ENCODE measurements at places on chromosomes 4 and X.

- DNase-seq, result no peak
Observed at GRCh38 chr4:98204236-98204553, 57.0 kb upstream of the RAP1GDS1 start.

- DNase-seq, result peak; percentile 25
Observed at GRCh38 chr4:153523164-153523796, 57.1 kb downstream of the TMEM131L start.

- no peak for DNase-seq
Observed at GRCh38 chrX:14819769-14820168, 53.1 kb downstream of the FANCB start.

DNA sequence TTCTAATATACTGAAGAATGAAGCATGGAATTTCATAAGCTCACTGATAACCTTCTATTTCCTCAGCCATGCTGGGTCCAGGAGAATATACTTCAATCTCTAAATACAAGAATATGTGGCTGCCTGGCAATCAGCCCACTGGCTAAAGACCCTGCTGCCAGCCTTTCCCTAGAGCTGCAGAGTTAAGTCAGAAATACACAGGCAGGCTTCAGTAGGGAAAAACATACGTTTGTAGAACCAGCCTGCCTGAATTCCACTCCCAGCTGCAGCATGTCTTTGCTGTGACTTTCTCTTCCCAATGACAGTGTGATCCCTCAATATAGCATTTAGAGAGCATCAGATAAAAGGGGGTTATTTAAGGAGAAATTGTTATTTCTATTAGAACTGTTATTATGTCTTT lies 289.1 kb downstream of the PCDH19 start:
- DNase-seq, result no peak

- DNase-seq, result peak; percentile 55
Observed at GRCh38 chr4:183139972-183140570, 41.0 kb downstream of the WWC2 start.

DNA sequence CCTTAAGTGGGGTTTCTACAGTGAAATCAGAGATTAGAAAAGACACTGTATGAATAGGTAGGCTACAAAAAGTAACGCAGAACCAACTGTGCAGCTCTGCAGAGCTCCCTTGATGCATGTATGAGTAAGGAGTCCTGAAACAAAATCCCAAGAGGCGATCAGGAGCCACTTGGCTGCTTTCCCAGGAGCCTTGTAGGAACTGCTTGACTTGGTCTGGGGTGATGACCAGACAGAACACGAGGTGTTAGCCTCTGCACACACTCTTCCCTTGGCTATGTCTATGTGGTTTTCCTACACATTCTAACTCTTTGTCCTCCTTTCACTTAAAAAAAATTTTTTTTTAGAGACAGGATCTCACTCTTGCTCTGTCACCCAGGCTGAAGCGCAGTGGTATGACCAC lies 22.8 kb upstream of the AP1S2 start:
- peak; percentile 11 for DNase-seq

- DNase-seq, result peak; percentile 78
Observed at GRCh38 chr4:110840221-110840654, 217.4 kb upstream of the PITX2 start.

DNA sequence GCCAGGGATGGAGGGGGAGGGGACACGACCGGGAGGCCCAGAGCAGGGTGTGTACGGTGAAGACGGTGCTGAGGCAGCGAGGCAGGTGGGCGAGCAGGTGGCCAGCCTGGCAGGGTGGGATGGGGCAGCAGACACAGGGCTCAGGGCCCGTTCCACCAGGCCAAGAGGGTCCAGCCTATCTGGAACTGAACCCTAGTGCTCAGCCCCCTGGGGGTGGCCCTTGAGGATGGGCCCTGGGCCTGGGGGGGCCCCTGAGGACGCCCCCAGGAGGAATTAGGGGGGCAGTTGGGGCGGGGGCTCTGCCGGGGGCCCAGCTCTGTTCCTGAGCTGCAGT lies 3.0 kb upstream of the HGFAC start:
- no peak for DNase-seq

GRCh38 chr4:3486541-3487540 lies 23.7 kb downstream of the DOK7 start:
- no peak for DNase-seq

Data from fibroblast of skin of right quadriceps (primary cell).